Effector CD4-positive, alpha-beta T cell (primary cell): ENCODE measurements at places on chromosomes 11 and 22.

GRCh38 chr11:47349521-47350095, 2.9 kb downstream of the MYBPC3 start:
- DNase-seq, result no peak

GRCh38 chr11:17743026-17743807, 8.6 kb downstream of the KCNC1 start:
- DNase-seq, result no peak

- DNase-seq, result no peak
Observed at GRCh38 chr11:91703042-91703441, 521.6 kb upstream of the FAT3 start.

DNA sequence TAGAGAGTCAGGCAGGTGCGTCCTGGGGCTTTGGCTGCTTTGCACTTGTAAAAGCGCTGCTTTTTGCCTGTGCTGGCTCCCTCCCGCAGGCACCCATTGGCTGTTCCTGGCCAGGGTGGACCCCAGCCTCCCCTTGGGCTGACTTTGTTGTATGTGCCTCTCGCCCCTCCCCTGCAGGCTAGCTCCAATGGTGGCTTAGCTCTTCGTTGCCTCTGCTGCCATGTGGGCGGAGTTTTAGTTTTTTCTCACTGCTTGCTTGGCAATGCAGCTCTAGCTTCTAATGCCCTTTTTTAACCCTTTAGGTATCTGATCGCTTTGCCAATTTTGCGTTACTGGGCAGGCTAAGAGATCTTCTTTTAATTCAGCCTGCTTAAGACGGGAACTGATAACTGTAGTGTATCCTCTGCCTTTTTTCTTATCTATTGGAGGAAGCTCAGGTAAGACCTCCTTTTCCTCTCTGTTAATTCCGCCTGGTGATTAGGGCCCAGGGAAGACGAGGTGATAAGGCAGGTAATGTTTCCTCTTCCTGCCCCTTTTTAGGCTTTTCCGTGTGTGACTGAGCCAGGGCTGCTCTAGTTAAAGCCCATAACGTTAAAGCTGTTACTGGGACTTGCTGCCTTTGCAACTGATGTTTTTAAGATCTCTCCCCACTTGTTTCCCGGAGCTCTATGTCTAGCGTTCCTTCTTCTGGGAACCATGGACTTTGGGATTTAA, 11.7 kb upstream of the GLYATL1 start:
- DNase-seq, result no peak

DNA sequence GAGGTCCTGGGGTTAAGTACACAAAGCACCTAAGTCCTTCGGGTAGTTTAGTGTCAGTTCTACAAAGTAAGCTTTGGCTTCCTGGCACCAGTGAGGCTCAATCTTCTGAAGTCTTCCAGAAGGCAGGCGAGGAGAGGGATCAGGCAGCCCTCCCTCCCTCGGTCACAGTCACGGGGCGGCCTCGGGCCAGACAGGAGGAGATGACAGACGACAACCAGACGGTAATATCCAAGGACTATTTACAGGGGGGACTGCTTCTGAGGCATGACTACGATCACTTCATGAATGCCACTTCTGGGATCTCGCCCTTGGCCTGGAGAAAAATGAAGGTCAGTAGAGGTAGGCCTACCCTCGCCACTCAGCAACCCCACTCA, 383 bp upstream of the TMEM223 start:
- peak; percentile 25 for DNase-seq

GRCh38 chr11:34996958-34997357, 80.5 kb downstream of the PDHX start:
- no peak for DNase-seq

- no peak for DNase-seq
Observed at GRCh38 chr11:17508306-17508705, 31.7 kb upstream of the ABCC8 start.

GRCh38 chr11:9576701-9577381, 3.4 kb downstream of the WEE1 start:
- DNase-seq, result no peak

GRCh38 chr22:30837531-30837930, 131.0 kb downstream of the MORC2 start:
- DNase-seq, result no peak

DNA sequence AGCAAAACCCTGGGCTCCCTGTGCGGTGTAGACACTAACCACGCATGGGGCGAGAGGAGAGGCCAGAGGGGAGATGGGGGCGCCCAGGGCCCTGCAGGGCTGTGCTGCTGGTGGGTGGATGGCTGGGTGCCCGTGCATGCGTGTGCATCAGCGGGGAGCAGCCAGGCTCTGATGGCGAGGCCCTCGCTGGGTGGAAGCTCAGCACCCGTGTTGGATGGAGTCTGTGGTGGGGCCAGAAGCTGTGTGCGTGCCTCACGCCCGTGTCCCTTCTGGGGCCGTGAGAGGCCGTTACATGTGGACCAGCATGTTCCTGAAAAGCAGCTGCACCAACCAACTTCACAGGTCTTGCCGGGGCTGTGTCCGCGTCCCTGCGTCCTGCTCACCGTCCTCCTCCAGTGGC, 33.4 kb downstream of the MUC6 start:
- DNase-seq, result no peak

- DNase-seq, result no peak
Observed at GRCh38 chr11:38278457-38279141, 1680.6 kb upstream of the RAG2 start.

- DNase-seq, result no peak
Observed at GRCh38 chr11:46359953-46360352, 12.7 kb downstream of the DGKZ start.

DNA sequence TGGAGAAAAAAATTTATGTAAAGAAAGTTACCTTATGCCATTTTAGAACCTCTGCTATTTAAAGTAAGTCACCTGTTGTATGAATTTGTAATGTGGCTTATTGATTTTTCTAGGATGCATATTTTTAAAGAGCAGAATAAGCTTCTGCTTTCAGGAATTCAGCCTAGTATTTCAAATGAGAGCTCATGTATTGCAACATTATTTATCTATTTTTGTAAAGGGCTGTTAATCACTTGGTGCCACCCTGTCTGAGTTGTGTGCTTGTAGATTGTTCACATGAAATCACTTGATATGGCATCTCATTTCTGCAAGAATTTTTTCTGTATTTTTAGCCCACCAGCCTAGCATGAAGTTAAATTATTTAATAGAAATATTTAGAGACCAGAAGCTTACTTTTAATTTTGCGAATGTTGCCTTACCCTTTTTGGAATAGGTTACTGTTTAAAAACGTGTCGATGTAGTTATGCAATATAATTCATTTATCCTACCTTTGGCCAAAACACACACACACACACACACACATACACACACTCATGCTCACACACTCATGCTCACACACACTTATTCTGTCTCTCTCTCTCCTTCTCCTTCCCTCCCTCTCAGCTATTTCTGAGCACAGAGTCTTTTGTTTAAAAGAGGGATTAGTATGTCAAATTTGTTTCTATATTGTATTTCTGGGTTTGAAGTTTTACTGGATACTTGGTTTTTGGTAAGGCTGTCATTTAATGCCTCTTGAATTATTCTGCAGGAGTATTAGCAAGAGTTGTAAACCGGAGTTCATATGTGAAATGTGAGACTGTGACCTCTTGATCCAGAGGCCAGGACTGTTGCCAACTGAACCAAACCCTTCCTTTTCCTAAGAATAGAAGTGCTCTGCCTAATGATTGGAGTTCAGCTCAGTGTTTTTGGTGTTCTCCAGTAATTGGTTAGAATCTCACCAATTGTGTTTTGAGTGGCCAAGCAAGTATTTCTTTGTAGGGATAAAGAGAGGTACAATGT, 34.4 kb downstream of the YAP1 start:
- no peak for DNase-seq

DNA sequence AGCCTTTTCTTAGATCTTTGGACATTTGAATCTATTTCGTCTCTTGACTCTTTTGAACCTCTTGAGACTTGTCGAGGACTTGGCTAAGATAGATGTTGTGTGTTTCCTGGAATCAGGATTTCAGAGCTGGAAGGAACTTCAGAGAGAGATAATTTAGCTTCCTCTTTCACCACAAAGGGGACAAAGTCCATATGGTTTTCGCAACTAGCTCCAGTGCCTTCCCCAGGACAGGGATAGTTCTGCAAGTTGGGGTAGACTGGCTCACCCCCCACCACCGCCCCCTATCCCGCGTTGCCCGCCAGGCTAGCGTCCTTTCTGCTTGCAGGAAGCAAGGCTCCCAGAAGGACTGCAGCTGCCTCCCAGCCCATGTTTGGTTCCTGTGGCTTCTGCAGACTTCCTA, 75.7 kb upstream of the MYO18B start:
- no peak for DNase-seq

- peak; percentile 36 for DNase-seq
Observed at GRCh38 chr11:124740277-124740882, 638 bp downstream of the NRGN start.

DNA sequence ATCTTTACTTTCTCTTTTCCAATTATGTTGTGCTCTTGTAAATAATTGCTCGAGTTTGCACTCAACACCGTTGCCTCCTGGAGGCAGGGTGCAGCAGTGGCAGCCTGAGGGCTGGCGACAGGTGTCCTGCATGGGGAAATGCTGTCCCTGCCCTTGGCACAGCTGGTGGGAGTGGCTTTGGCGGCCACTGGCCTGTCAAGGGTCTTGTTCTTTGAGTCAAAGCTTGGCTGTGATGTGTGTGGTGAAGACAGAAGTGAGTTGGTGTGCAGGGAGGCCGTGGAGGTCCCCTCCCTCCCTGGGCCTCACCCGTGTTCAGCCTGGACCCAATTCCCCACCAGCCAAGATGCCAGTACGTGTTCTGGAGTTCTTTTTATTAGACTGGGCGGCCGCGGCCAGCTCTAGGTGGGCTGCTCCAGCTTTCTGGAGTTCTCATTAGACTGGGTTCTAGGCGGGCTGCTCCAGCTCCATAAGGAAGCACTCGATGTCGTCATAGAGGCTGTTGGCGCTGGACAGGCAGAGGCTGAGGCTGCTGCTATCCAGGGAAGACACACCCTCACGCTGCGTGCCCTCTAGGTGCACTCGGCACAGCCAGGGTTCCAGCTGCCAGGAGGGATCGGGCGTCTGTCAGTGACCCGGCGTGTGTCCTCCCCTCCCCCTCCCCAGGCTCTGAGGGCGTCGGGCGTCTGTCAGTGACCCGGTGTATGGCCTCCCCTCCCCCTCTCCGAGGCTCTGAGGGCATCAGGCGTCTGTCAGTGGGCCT, 3.4 kb downstream of the IRF7 start:
- no peak for DNase-seq

DNA sequence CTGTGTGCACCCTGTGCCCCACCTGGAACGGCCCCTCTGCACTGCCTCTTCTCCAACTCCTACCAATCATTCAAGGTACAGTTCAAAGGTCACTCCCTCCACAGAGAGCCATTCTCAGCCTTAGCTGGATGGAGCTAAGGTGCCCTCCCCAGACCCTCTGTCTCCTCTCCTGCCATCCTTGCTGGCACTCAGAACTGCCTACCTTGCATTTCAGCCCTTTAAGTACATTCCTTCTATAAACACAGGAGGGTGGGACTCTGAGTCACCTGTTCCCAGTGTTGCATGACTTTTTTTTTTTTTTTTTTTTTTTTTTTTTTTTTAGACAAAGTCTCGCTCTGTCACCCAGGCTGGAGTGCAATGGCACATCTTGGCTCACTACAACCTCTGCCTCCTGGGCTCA, 8.6 kb downstream of the TTLL1 start:
- DNase-seq, result no peak

- DNase-seq, result no peak
Observed at GRCh38 chr22:47929073-47929472, 1166.6 kb downstream of the TBC1D22A start.

GRCh38 chr22:36738416-36739020, 35.0 kb upstream of the CACNG2 start:
- DNase-seq, result no peak

- DNase-seq, result no peak
Observed at GRCh38 chr11:68727783-68728182, 23.5 kb downstream of the TESMIN start.

GRCh38 chr11:59259867-59260475, 47.2 kb upstream of the MPEG1 start:
- no peak for DNase-seq

- DNase-seq, result no peak
Observed at GRCh38 chr11:128806506-128807261, 60.4 kb downstream of the KCNJ1 start.
